ENCODE measurements at places on chromosomes 2 and 18.
A peak's percentile ranks its signal among the peaks of the same experiment; 100 is the strongest.

DNA sequence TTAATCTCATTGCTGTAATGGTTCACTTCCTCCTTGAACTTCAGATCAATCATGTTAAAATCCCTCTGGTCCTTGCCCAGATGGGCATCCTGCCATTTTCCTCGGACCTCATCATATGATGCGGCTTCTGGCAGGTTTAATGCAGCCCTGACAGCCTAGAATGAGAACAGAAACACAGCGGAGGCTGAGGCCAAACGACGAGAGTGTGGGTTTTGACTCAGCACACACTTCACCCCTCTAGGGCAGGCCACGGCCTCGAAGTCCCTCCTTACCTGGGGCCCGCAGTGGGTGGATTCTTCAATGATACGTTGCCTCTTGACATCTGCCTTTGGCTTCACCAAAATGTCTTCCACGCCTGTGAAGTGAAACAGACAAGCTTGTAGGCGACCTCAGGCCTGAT, 56.8 kb downstream of the POLR1A start:
- no peak for DNase-seq

GRCh38 chr2:23420840-23421476, 36.0 kb downstream of the KLHL29 start:
- DNase-seq, result no peak

- no peak for DNase-seq
These were observed 27.9 kb downstream of the TGFBRAP1 start for GRCh38 chr2:105301646-105302045.

DNA sequence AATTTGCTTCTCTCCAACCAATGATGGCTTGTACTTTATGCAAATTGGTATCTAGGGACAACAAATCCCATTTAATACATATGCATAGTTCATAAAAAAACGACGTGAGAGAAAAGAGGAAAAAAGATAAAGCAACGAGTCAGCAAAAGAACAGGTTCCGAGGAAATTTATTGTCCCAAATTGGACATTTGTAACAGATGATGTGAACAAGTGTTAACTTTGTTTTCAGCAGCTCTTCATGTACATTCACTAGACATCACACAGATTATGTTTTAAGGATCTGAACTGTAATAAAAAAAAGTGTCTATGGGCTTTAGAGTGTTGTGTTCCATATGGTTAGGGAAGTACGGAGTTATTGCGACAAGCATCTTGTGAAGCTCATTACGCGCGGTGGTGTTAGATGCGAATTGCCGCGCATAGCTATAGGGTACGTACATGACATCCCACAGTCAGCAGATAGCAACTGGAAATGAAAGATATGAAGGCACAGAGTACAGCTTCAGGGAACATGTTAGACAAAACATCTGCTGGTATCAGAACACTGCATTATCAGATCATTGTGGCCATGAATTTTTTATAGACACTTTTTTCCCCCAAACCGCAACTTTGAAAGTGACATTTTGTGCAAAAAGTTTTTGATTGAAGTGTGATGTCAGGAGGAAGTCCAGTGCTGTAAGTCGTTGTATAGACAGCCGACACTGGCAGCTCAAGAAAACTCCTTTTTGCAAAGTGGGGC, 1073.1 kb upstream of the FANCL start:
- no peak for DNase-seq

DNA sequence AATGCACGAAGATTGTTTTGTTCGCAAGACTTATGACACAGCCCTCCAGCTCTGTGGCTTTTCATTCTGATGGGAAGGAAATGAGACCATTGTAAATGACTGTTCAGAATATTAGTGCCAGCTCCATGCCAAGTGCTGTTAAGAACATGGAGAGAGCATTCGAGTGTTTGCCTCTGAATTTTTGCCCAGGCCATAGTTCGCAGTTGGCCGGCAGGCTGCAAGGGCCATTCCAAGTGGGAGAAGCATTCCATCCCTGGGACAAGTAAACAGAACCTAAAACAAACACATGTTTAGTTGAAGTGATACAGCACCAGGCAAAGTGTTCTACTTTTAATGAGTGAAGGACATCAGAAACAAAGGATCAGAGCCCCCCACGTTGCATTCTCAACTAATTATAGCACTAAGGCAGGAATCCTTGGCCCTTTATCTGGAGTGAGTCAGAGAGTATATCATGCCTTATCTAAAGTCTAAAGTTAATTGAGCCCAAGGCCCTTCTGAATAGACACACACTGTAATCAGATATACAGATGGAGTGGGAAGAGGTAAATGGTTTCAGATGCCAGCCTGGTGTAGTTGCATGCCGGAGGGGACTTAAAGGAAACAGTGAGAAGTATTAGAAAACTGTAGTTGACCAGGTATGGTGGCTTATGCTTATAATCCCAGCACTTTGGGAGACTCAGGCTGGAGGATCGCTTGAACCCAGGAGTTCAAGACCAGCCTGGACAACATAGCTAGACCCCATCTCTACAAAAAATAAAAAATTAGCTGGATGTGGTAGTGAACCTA, 53.3 kb downstream of the NEDD4L start:
- no peak for DNase-seq

GRCh38 chr2:143840601-143841000, 679.3 kb downstream of the ZEB2 start:
- DNase-seq, result no peak

GRCh38 chr2:208012449-208012848, 12.9 kb downstream of the PLEKHM3 start:
- no peak for DNase-seq

DNA sequence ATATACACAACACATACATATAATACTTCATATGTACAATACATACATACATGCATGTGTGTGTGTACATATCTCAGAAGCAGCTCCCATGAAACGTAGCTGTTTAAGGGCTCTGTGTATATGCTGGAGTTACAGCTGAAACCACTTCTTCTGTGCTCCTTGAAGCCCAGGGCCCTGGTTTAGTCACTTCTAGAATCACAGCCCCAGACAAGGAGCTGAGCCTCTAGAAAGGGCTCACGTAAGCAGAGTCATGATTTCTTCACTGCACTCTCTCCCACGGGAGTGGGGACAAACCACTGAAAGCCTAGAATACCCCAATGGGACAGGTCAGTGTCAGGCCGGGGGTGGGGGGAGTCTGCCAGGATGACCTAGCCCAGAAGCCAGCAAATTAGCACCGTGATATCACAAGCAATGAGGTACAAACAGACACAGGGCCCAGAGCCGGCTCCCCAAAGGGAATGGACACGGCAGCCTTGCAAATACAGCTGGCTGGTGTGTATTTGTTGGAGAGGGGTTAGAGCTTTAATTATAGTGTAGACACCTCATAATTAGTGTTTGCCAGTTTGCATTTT, 90.3 kb downstream of the C1QL2 start:
- no peak for DNase-seq

GRCh38 chr2:174328961-174329715, 5.6 kb upstream of the SP9 start:
- DNase-seq, result no peak

- no peak for DNase-seq
These were observed 77.6 kb upstream of the CRIM1 start for GRCh38 chr2:36277881-36278523.

DNA sequence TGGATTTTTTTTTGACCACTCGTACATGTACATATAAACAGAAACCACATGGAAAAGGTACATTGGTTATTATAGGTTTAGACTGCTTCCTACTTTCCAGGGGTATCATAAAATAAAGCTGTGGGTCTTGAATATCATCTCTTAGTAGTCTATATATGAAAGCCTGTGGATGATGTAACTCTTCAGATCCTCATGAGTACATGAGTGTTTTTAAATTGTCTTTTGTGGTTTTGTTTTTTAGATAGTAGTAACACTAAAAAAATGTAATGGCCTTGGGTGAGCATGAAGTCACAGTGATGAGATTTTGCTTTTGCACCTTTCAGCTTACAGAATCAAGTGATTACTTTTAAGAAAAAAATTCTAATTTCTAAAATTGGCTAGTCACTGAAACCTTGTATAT, 80.2 kb downstream of the RAB3GAP1 start:
- DNase-seq, result no peak

- no peak for DNase-seq
These were observed 239.1 kb downstream of the ICOS start for GRCh38 chr2:204175552-204176271.

- no peak for DNase-seq
These were observed 45.0 kb downstream of the PMS1 start for GRCh38 chr2:189829102-189829833.

DNA sequence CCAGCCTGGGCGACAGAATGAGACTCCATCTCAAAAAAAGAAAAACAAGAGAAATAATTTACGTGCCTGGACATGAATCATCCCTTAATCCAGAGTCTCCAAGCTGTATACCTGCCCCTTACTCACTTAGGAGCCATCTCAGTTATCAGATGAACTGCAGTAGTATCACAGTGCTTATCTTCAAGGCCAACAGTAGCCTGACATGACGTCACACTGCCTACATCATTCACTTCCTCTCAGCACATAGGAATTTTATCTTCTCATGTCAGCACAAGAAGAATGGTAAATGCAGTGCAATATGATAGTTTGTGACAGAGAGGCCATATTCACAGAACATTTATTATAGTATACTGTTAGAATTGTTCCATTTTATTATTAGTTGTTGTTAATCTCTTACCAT, 216.6 kb downstream of the SS18 start:
- no peak for DNase-seq

GRCh38 chr18:74942319-74942910, 266.5 kb downstream of the PTGR3 start:
- no peak for DNase-seq

DNA sequence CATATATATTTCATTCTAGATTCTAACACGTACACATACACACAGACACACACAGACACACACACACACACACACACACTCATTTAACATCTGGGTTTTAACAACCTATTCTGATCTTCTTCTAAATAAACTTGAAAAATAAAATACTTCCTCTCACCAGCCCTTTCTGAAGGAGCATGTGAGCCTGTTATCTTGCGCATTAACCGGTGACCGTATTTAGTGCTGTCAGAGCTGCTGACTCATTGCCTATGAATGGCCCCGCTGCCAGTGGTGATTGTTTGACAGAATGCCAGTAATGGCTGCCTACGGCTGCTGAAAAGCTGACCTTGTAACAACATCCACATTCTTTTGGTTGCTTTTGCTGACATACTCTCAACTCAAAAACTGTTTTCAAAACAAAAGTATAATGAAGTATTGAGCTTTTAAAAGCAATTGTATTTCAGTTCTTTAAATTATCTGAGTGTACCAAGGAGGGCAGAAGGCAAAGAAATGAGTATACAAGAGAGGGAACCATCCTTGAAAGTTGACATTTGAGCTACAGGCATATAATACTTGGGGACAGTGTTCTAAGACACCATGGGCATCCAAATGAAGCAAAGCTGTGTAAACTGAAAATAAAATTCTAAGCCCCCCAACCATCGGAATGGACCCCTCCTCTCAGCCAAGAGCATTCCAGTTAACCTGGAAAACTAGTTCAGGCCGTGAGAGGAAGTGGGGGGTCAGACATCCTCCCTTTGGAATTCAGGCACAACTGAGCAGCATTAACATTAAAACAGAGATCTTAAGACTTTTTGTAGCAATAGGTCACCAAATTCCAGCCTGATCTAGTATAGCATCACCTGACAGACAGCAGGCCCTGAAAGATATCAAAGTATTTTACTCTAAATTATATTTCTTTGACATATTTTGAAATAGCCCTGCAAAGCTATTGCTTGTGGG, 50.2 kb upstream of the DTNA start:
- DNase-seq, result no peak

- DNase-seq, result peak; percentile 11
These were observed 8.6 kb upstream of the MTX2 start for GRCh38 chr2:176260689-176261088.
